Activated CD8-positive, alpha-beta memory T cell treated with anti-CD3 and anti-CD28 coated beads for 1 hour (primary cell): ENCODE measurements at places on chromosomes 1 and 21.

DNA sequence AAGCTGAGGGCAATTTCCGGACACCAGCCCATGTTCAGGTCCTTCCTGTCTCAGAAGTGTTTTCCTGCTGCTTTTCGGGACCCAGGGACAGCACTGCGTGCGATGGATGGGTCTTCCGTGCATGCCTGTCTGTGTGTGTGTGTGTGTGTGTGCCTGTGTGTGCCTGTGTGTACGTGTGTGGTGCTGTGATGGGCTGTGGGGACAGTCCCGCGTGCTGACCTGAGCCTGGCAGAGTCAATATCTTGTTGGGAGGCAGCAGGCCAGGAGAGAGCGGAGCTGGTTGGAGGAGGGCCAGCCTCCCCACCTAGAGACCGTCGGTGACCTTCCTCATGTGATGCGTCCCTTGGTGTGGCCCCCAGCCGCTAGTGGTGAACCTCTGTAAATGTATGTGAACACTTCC, 13.7 kb downstream of the SKI start:
- no peak for DNase-seq

GRCh38 chr1:205914730-205915129, 28.5 kb downstream of the SLC26A9 start:
- DNase-seq = no peak

DNA sequence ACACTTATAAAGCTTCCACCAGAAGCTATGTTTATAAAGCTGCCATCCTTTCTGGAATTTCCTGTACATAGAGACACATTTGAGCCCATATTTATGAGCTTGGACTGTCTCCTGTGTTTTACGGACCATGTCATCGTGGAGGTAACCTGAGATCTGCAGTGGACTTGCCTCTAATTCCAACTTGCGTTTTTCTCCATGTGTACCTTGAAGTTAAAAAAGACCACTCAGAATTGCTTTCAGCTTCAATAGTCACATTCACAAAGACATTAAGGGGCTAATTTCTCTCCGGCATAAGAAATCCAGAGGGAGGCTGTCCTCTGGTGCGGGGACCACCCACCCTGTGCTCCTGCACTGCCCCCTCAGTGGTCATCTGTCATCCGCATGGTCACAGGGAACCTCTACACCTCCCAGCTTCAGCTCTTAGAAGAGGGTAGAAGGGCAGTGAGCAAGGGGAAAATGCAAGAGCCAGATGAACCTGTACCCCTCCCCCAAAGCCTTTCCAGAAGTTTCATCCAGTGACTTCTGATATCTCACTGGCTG, 521.4 kb upstream of the CAMK1G start:
- DNase-seq = no peak

GRCh38 chr1:111876631-111877030, 112.8 kb downstream of the KCND3 start:
- no peak for DNase-seq

DNA sequence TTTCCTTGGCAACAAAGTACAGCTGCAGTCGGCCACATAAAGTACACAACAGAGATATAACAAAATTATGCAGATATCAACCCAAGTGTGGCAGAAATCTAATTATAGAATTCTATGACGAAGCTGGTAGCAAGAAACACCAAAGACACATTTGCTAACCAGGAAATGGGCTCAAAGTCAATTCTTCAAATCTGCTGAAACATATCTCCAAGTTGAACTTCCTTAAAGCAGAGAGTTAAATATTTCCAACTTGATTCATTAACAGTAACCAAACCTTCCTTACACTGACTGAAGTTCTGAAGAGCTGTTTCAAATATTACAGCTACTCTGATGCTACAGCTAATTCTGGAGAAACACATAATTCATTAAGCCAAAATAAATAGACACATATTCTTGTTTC, 67.6 kb upstream of the SDC3 start:
- no peak for DNase-seq

DNA sequence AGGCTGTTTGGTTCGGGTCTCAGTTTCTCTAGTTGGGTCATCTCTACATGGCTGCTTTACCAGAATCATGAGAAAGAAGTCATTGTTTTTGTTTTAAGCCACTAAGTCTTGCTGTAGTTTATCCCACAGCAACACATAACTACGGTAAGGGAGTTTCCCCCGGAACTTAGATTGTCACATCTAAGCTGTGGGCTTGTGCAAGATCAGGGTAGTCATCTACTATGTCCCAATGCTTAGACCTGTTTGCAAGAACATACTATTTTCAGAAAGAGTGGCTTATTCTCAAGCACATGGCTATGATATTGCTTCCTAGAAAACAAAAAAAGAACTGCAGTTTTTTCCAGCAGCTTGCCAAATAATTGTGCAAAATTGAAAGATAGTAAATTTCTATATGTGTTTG, 18.0 kb upstream of the OLIG2 start:
- no peak for DNase-seq
